ENCODE measurements at places on chromosomes 2 and 18. TPM values are rescaled to one million over a fixed set of nuclear protein-coding genes. Genes with fewer than 3 reads are reported as not detected.

GRCh38 chr2:85997017-85997970 lies 108.4 kb downstream of the POLR1A start:
- DNase-seq: no peak

DNA sequence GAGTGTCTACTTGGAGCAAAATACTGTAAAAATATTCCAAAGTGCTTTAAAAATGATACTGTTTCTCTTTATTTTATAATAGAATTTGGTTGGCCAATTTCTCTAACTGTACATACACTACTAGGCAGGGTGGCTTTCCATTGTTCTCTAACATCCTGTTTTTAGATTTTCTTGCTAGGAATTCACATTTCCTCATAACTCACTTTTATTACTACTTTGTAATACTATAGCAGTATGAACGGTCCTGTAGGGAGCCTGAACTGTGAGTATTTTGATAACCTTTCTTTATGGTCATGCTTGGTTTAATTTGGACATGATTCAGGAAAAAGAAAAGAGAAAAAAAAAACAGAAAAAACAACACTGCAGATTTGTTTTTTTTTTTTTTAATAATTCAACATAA lies 37.8 kb downstream of the GCG start:
- DNase-seq: no peak

GRCh38 chr2:239726631-239727181 lies 298.4 kb downstream of the NDUFA10 start:
- DNase-seq: no peak

DNA sequence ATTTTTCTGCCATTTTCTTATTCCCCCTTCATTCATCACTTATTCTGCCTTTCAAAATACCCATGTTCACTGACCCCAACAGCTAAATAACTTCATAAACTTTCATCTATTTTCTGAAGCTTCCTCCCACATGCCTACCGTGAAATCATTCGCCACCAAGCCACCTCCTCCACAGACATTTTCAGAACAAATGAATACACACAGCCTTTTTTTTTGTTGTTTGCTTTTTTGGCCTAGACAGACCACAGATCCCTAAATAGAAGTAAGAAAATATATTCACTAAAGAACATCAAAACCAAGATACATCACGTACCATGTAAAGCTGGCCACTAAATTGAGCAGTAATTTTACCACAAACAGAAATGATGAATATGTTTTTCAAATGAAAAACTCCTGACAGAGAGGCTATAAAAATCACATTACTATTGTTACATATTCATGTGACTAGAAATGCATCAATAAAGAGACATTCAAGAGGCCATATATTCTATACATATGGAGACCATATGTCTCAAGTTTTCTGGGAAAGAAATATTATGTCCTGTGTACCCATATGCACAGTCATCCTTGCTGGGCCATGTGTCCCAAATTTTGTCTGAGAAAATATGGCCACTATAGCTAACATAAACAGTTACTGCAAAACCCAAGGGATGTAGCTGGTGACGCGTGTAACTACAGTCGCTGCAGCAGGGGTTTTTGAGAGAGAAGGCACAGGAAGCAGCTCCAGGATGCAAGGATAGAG lies 200.3 kb downstream of the FBXO15 start:
- DNase-seq: no peak

DNA sequence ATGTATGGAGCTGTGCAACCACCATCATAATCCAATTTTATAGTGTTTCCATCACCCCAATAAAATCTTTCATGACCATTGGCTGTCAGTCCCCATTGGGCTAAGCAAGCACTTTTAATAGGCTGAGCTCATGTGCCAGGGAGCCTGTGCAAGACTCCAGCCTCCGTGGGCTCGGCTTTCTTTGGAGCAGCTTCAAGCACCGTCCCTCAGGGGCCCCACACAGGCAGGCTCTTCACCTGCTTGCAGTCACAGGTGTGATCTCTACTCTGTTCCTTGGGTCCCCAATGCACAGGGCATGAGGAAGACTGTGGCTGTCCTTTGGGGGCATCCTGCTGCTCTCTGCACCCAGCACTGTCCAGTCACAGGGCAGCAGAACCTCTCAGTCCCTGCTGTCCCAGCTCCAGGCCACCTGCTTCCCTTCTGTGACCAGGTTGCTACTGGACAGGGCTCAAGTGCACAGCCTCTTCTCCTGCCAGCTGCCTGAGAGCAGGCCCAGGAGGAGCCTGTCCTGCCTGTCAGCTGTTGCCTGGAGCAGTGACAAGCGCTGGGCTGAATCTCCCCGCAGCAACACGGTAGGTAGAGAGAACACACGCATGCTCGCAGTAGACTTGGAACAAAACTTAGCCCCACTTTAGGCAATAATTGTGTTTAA lies 40.7 kb upstream of the TMEM131 start:
- no peak for DNase-seq

GRCh38 chr18:65938592-65939372 lies 188.0 kb downstream of the CDH7 start:
- DNase-seq: peak; percentile 53

DNA sequence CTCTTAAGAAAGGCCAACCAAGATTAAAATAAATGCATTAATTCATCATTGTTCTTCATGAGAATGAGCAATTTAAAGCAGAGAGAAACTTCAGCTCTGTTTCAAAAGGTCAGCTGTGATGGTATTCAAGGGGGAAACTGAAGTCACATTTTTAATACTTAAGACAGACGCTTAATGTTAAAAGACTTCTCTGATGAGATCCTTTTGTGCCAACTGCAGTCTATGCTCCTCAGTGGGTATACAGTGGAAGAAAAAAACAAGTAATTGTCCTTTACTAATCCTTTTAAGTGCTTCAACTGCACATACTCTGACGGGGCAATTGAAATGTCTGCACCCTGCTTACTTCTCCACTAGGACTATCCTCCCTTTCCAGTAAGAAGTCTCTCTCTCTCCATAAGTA lies 309.7 kb downstream of the GULP1 start:
- no peak for DNase-seq

The PPP1R7 gene
- 61.6 TPM for total RNA-seq

GRCh38 chr2:206456078-206456754 lies 12.9 kb downstream of the ADAM23 start:
- no peak for DNase-seq

The GAL3ST2 gene
- not detected for total RNA-seq

The HOXD3 gene
- total RNA-seq: 4.1 TPM

GRCh38 chr18:1513519-1513918 lies 608.8 kb downstream of the ADCYAP1 start:
- DNase-seq: no peak

- DNase-seq: no peak
Observed at GRCh38 chr2:113910967-113911678, 21.2 kb downstream of the ACTR3 start.

The GLI2 gene
- 1.2 TPM for total RNA-seq

- peak; percentile 51 for DNase-seq
Observed at GRCh38 chr18:31042406-31043181, at the start of gene DSC3. Gene DSC3, minus strand, starts transcription at chr18:31042742. Its CDS starts 82 bp downstream, at chr18:31042660.

DNA sequence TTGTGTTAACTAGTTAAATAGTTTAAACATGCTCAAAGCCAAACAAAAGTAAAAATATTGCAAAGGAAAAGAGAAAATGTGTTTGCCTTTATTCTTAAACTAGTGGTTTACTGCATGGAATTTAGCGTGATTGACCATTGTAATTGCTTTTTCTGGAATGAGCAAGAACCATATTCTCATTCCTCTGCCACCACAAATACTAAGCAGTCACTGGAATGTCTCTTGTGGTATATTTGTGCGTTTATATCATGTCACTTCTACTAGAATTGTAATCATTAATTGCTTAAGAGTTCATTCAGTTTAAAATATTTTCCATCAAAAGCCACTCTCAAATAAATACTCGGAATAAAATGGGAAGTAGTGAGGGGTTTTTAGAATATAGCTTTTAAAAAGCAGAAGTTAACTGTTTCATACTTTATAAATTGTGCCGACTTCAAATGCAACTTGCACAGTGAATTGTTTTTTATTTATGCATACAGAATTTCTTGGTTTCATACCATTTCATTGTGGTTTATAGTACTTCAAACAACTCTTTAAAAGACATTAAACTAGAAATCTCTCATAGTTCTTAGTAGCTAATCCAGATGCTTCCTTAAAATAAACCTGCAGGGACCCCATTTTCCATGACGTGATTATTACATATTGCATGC lies 288.1 kb downstream of the EPHA4 start:
- DNase-seq: no peak

- DNase-seq: no peak
Observed at GRCh38 chr2:160516547-160517365, 23.1 kb upstream of the RBMS1 start.

The MAPK4 gene
- 0.21 TPM for total RNA-seq
